ENCODE measurements at places on chromosomes 3 and 15. TPM values are rescaled to one million over a fixed set of nuclear protein-coding genes. Genes with fewer than 3 reads are reported as not detected.
A peak's percentile ranks its signal among the peaks of the same experiment; 100 is the strongest.

PTH1R gene
- polyA plus RNA-seq: 8.7 TPM

GRCh38 chr3:184417619-184418327 is 37.9 kb downstream of the CHRD start:
- peak; percentile 69 for DNase-seq

- no peak for DNase-seq
These were observed 30.1 kb upstream of the IP6K2 start for GRCh38 chr3:48747015-48747615.

DNA sequence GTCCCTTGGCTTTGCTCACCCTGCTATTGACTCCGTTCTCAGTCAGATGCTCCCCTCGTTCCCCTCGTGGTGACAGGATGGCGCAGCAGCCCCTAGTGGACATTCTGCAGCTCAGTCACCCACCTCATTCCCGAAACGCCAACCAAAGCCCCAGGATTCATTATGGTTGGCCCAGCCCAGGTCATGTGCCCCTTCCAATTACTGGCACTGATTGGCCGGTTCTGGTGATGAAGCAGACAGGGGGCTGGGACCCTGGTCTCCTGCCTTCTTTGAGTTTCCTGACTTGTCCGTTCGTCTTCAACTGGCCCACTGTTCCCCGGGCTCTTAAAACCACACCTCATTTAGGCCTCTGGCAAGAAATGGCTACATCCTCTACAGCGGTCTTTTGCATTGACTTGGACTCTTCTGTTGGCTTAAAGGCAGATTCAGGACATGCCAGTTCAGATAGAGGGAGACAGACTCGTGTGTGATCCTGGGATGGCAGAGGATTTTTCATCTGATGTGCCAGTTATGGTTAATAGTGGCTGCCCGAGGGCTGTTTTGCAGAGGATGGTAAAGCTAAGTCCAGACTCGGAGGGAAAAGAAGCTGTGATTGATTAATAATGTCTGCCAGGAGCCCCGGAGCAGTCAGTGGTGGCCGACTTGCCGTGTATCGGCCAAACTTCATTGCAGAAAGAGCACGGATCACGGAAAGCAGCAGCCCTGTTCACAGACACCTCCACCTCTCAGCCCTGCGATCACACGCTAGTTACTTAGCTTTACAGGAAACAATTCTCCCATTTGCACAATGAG is 37.8 kb downstream of the LSM3 start:
- no peak for DNase-seq

NFKBIZ gene
- 299 TPM for polyA plus RNA-seq

GRCh38 chr3:197428117-197428801 is 127.5 kb downstream of the BDH1 start:
- peak; percentile 21 for DNase-seq

DNA sequence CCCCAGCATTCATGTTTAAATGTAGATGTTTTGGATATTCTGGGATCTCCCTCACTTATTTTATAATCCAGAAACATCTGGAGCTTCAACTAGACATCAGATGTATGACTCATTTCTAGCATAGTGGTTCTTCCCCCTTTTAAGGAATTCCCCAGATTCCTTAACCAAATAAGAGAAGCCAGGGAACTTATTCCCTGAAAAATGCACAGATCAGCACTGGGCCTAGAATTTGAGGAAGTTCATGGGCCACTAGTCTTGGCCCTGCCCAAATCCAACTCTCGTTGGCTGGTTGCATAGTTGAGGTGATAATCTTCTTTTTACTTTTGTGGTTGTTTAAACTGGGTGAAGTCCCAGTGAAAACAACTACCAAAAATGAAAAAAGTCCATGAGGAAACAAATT is 20.4 kb downstream of the RARRES1 start:
- no peak for DNase-seq

STAC gene
- 1.8 TPM for polyA plus RNA-seq

ARGFX gene
- polyA plus RNA-seq: not detected

- peak; percentile 84 for DNase-seq
These were observed 169.4 kb downstream of the TBC1D2B start for GRCh38 chr15:77907824-77908751.

GRCh38 chr3:134496471-134497071 is 10.7 kb downstream of the CEP63 start:
- DNase-seq: no peak

GRCh38 chr3:29475305-29475840 is 194.5 kb downstream of the RBMS3 start:
- DNase-seq: no peak

GABRG3 gene
- polyA plus RNA-seq: 0.57 TPM

DNA sequence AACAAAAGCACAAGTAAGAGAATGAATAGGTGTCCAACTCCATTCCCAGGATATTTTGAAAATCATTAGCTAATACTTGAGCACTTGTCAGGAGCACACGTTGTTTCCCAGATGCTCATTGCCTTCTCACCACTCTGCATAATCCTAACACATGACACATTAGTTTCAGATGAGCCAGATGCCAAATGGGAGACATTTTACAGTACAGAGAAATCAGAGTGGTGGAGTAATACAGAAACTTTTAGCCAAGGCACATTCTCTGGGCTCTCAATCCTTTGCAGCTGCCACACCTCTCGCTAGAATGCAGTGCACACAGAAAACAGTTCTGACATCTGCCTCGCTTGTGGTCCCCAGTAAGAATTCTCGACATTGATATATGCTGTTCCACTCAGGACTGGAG is 76.6 kb downstream of the P3H2 start:
- no peak for DNase-seq

GRCh38 chr3:167198949-167199600 is 181.0 kb downstream of the ZBBX start:
- DNase-seq: no peak

- no peak for DNase-seq
These were observed 17.9 kb downstream of the KBTBD13 start for GRCh38 chr15:65094294-65094995.

GRCh38 chr3:179713643-179714090 is 60.8 kb downstream of the USP13 start:
- DNase-seq: no peak

GRCh38 chr3:112761062-112761638 is 85.5 kb downstream of the CD200R1L start:
- no peak for DNase-seq

DNA sequence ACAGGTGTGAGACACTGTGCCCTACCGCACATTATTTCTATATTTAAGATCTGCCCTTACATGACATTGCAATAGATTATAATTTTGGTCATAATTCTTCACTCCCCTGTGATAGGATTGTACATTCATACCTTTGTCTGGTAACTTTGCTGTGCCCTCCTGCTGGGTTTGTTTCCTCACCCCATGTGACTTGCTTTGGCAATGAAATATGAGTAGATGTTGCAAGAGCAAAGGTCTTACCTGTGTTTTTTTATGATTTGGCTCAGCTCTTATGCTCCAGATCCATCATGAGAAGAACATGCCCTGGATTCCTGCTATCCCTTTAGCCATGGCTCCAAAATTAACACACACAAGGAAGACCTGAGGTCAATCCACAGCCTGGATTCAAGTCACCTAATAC is 137.7 kb upstream of the EOMES start:
- no peak for DNase-seq

- DNase-seq: no peak
These were observed 11.3 kb downstream of the SEMA4B start for GRCh38 chr15:90212221-90213098.

DNA sequence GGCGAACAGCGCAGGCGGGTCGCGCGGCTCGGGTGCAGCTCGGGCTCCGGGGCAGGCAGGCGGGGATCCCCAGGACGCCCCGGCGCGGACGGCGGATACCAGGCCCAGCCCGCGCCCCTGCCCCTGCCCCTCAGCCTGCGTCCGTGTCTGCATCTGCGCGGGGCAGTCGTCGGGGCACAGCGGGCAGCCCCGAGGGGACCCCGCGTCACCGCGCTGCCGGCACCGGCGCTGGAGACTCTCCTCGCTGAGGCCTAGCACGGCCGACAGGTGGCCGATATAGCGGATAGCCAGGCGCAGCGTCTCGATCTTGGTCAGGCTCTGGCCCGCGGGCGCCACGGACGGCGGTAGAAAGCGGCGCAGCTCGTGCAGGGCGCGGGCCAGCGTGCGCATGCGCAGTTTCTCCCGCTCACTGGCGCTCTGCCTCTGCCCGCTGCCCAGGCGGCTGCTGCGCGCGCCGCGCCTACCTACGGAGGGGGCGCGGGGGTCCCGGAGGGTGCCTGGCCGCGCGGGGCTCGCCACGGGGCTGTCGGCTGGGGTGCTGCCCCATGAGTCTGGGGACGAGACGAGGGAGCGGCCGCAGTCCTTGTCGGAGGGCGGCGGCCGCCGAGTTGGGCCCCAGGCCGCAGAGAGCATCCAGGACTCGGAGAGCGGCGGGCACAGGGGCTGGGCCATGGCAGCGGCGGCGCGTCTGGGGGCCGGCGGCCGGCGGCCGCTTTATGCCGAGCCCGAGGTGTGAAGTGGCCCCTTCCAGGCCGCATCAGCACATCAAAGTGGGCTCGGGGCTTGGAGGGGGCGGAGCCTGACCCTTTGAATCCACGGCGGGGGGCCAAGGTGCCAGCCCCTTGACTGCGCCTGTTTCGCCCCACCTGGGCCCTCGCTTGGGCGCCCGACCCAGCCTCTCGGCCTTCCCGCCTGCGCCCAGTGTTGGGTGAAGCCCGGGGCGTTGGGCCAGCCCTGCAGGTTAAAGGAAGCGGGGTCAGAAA is at the start of gene MESP1:
TSS of gene MESP1 (minus strand) at position 690 of the 983 bp plus-strand sequence. CDS start at position 672, 18 bp downstream.
- peak; percentile 92 for DNase-seq

- no peak for DNase-seq
These were observed 57.6 kb downstream of the FNDC3B start for GRCh38 chr3:172096881-172097420.

KBTBD8 gene
- 2.7 TPM for polyA plus RNA-seq

- DNase-seq: no peak
These were observed 43.1 kb upstream of the WDR5B start for GRCh38 chr3:122458992-122459391.

ANKUB1 gene
- polyA plus RNA-seq: 0.12 TPM

GRCh38 chr15:25880411-25880810 is 17.3 kb upstream of the ATP10A start:
- no peak for DNase-seq

FETUB gene
- not detected for polyA plus RNA-seq

GRCh38 chr3:25831578-25831977 is 41.7 kb downstream of the OXSM start:
- DNase-seq: no peak

DNA sequence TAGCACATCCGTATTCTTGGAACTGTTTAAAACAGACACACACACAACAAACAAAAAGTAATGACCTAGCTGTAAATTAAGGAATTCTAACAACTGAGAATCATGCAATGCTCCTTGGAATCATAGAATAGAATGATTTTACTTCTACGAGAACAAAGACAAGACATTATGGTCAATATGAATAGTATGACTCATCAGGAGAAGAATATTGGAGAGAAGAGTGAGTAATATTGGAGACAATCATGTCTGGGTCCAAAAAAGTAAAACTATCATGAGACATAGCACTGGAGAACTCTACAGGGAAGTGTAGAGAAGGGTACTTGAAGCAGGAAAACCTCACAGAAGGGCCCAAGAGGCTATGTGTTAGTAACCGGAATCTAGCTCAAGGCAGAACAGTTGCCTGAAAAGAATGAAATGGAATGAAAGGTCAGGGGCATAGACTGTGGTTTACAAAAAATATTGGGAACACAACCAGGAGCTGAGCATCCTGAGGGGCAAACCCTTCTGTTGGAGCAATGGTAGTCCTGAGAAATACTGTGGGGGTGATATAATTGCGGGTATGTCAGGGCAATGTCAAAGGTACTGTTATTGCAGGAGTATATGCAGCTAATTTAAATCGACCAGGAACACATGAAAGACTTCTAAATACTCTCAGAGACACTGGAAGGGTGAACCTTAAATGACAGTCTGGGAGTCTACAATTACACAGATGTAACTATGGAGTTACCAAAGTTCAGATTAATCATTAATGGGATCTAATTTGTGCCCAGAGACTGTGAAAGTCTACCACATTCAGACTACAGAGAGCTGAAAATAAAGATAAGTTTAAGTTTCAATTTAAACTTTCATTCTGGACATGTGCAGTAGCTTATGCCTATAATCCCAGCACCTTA is 201.2 kb downstream of the BCHE start:
- DNase-seq: peak; percentile 69

TMCO5A gene
- polyA plus RNA-seq: not detected

DNA sequence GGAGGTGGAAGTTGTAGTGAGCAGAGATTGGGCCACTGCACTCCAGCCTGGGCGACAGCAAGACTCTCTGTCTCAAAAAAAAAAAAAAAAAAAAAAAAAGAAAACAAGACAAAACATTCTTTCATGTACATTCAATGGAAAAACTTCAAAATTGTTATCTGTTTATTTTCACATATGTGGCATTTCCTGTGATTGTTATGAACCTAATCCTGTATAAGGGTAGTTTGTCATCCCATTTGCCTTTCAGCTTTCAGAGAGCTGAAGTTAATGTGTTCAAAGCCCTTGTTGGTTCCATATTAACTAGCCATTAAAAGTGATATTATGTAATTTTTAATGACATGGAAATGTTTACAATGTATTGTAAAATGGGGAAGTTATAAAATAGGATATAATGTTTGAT is 17.3 kb upstream of the NCK1 start:
- no peak for DNase-seq

GRCh38 chr15:69474846-69475455 is 22.3 kb downstream of the RPLP1 start:
- DNase-seq: no peak

DNA sequence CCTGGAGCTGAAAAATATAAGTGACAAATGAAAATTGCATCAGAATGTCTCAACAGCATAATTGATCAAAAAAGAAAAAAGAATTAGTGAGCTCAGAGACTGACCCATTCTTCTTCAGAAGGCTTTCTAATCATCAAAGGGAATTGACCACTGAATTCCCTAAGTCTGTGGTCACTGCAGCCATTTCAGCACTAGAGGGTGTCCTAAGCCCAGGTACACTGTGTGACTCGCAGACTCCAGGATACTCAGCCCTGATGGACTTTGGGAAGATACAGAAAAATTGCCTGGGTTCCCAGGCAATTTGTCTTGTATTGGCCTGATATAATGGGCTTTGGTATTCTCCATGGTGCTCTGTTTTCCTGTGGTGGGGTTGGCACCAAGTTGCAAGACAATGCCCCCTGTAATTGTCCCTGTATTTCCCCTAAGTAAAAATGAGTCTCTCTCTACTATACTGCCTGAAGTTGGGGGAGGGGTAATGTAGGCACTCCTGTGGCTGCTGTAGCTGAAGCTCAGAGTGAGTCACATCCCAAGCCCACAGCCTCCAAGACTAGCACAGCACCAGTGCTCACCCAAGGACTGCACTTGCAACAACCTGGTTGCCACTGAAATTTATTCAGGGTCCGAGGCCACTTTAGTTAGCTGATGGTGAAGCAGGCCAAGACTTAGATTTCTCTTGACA is 256.0 kb upstream of the STAC start:
- DNase-seq: no peak

PPM1L gene
- 4.5 TPM for polyA plus RNA-seq
